ENCODE measurements at places on chromosomes 5 and 9. TPM values are rescaled to one million over a fixed set of nuclear protein-coding genes. Genes with fewer than 3 reads are reported as not detected.

GRCh38 chr5:120532835-120533234, 68.7 kb downstream of the PRR16 start:
- no peak for DNase-seq
- H3K4me1 ChIP-seq: no peaks in the 10 kb centered on the region
- H3K27me3 ChIP-seq: no peaks in the 10 kb centered on the region
- no peak overlapping the region for H3K27ac ChIP-seq
- no peaks in the 10 kb centered on the region for H3K36me3 ChIP-seq
- no peak overlapping the region for H3K4me3 ChIP-seq

GRCh38 chr9:2015581-2016407, 647 bp downstream of the SMARCA2 start:
- H3K36me3 ChIP-seq: no peaks in the 10 kb centered on the region
- DNase-seq: peak; percentile 73
- H3K4me3 ChIP-seq: peak overlapping the region; percentile 92

BNC2 gene
- not detected for total RNA-seq

- H3K4me1 ChIP-seq: no peaks in the 10 kb centered on the region
- no peaks in the 10 kb centered on the region for H3K36me3 ChIP-seq
- H3K27me3 ChIP-seq: no peaks in the 10 kb centered on the region
- no peak for DNase-seq
- H3K27ac ChIP-seq: no peak overlapping the region
Measured at GRCh38 chr9:684054-684890, 157.2 kb upstream of the DMRT1 start.

GRCh38 chr5:55143624-55144023, 16.3 kb upstream of the GPX8 start:
- no peak overlapping the region for H3K27ac ChIP-seq
- DNase-seq: no peak
- no peaks in the 10 kb centered on the region for H3K36me3 ChIP-seq

SHB gene
- 1.3 TPM for total RNA-seq

- no peak overlapping the region for H3K4me3 ChIP-seq
- no peaks in the 10 kb centered on the region for H3K4me1 ChIP-seq
- no peaks in the 10 kb centered on the region for H3K36me3 ChIP-seq
- no peak for DNase-seq
- no peak overlapping the region for H3K27ac ChIP-seq
Measured at GRCh38 chr9:103981912-103982311, 112.2 kb upstream of the SMC2 start.

DNA sequence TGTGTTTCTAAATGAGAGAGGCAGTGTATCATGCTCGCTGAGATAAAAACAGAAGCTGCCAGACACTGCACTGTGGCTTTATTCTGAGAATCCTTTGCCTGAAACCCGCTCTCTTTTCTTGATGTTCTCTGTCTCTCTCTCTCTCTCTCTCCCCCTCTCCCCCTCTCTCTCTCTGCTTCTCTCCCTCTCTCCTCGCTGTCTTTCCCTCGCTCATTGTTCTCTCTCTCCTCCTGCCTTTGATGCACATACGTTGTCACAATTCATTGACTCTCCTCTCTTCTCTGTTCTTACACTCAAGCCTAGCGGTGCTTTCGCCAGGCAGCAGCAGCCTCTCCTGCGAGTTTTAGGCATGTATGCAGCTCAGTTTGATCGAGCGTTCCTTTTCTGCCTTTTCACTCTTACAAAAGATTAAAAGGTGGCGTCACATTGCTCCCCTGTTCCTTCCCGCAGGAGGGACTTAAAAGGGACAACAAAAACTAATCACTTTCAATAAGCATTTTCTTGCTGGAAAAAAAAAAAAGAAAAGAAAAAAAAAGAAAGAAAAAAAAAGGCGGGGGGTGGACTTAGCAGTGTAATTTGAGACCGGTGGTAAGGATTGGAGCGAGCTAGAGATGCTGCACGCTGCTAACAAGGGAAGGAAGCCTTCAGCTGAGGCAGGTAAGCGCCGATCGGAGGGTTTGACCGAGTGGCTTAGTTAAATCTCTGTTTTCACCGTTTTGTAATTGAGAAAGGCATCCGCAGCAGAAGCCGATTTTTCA, 717.9 kb upstream of the WWC1 start:
- H3K36me3 ChIP-seq: no peaks in the 10 kb centered on the region
- no peak overlapping the region for H3K27ac ChIP-seq
- H3K4me1 ChIP-seq: peaks cover 11% of the 10 kb centered on the region
- peak; percentile 6 for DNase-seq
